ENCODE measurements at places on chromosomes 2 and 18.

GRCh38 chr2:655626-656025, 21.6 kb downstream of the TMEM18 start:
- DNase-seq, result no peak

DNA sequence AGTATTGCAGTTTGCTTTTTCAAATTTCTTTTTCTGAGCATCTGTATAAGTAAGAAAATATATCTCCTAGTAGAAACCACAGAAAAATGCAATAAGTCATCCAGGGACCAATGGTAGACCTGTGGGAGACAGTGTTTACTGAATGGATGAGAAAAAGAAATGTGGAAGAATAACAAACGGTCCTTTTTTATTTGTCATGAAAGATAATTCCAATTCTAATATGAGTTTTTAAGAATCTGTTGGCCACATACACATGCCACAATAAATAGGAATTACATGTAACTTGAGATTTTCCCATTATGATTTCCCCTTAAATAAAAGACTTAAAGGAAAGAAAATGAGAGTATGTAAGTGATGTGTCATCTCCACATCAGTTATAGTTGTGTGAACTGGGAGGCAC, 107.7 kb upstream of the RAB27B start:
- DNase-seq, result no peak

DNA sequence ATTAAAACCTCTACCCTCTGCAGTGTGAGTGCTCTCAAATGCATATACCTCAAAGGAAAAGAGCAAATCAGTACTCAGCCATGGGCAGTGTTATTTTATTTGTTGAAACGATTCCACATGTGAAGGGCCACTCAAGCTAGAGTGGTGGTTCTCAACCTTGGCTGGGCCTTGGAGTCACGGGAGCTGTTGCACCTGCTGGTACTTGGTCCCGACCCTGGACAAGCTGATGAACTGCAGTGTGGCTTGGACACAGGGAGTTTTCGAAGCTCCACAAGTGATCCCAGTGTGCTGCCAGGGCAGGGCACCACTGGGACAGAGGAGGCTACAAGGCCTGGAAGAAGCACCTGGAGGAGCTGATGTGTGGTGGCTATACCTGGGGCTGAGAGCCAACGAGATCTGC, 19.7 kb downstream of the GNLY start:
- no peak for DNase-seq

GRCh38 chr2:24058564-24059271, 9.2 kb downstream of the FKBP1B start:
- DNase-seq, result no peak

- DNase-seq, result no peak
These were observed 8.7 kb upstream of the TXNDC2 start for GRCh38 chr18:9876867-9877654.

GRCh38 chr18:9239720-9240119, 94.9 kb upstream of the TWSG1 start:
- DNase-seq, result no peak

DNA sequence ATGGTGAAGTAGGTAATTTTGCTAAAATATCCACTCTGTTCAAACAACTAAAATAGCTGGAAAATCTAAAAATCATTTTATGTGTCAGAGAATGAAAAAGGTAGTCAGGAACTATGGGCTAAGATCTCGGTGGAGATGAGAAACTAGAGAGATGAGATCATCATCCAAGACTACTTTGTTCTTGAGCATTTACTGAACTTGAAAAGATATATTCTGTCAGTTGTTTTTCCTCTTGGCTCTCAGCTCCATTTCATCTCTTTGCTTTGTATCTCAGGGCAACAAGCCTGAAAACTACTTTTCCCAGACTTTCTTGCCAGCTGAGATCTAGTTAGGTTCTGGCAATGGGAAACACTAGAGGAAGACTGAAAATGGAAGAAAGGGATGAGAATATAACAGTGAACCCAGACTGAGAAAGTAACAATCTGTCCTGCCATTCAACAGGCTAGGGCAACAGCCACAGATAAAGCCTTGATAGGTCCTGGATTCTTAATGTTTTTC, 346.2 kb upstream of the MEX3C start:
- DNase-seq, result no peak

DNA sequence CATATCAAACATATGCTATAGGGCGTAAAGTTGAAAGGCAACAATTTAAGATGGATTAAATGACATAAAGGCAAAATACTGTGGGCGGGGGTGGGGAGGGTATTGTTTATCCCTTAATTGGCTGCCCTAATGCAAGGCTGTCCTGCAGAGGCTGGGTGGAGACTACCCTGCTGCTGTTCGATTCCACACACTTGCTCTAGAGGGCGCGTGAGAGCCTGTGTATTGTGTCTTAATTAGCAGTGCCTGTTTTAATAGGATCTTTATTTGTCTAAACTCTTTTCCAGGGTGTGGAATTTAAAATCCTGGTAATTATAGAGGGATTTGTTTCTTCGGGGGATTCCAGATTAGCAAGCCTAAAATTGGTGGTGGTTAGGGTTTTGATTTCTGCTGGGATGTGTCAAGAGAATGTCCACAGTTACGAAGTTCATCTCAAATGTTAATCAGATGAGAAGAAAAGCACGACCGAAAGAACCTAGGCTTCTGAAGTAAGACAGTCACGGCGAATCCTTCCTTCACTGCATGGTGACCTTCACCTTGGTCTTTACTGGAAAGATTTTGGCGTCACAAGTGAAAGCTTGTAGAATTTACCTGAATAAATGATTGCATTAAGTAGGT, 103.5 kb upstream of the MAP3K20 start:
- DNase-seq, result no peak
